Effector memory CD4-positive, alpha-beta T cell (primary cell): ENCODE measurements at places on chromosomes 7 and 10.

GRCh38 chr10:27188259-27188658 is 33.1 kb downstream of the MASTL start:
- DNase-seq: no peak

DNA sequence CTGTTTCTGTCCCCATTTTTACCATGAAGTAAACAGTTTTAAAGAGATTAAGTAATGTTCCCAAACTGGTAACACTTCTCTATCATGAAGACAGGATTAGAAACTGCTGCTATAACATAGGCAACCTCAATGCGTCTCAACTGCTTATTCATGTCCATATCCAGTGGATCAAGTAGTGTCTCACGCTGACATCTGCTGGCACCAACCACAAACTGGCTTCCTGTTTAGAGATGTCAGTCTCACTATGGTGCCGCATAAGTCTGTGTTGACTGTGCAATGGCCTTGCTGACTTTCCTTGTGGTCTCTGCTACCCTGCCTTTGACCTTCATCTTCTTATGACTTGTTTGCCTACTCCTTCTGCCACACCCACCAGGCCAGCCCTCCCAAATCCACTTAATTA is 369.6 kb upstream of the DPP6 start:
- no peak for DNase-seq

DNA sequence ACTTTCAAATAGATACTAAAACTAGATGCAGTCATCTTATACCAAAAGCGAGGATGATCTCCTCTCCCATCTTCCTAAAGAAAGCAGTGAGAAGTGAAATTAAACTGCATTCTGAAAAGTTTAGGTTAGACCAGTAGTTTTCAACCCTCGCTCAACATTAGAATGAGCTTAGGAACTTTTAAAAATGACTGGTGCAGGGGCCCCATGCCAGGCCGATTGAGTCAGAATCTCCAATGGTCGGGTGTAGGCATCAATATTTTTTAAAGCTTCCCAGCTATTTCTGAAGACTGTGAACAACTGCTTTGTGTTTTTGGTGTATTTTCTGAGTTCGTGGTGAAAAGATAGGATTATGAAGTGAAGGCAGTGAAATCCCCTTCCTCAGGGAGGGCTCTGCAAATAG is 146.0 kb downstream of the VTI1A start:
- DNase-seq: no peak

DNA sequence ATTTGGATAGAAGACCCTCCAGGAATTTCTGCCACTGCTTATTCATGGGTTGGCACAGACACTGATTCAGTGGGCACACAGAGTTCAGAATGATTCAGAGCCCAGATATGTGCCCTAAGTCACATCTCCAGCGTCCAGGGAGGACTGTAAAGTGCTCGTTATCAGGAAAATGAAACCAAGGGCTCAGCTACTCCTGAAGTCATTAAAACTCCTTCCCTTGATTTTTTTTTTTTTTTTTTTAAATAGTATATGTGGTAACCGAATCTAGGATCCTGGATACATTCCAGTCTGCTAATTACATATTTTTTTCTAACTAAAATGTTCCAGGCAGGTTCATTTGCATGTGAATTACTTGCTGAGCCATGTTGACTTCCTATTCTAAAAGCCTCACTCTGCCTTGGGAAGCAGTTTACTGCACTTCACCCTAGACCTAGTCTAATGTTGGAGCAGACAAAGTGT is 34.7 kb downstream of the MET start:
- DNase-seq: no peak

- DNase-seq: no peak
Measured at GRCh38 chr7:45211958-45212357, 54.4 kb downstream of the RAMP3 start.

- DNase-seq: no peak
Measured at GRCh38 chr7:121085922-121086321, 97.4 kb downstream of the CPED1 start.

DNA sequence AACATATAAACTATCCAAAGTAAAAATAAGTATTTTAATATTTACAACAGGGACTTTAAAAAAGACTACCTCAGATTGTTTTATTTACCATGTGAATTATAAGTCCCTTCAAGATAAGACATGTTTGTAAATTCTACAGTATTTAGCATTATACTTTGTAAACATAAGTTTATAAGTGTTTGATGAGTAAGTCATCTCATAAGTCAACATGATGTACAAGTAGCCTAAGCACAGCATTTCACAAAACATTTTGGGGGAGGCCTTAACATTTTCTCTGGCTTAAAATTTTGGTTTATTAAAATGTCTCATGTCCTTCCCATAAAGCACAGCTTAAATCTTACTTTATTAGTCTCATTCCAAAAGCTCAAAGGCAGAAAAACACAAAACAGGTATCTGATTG is 15.4 kb downstream of the EPC1 start:
- DNase-seq: no peak

GRCh38 chr7:27182861-27183681 is 2.0 kb downstream of the HOXA11 start:
- DNase-seq: no peak

GRCh38 chr7:139494835-139495579 is 11.5 kb upstream of the KLRG2 start:
- DNase-seq: no peak

DNA sequence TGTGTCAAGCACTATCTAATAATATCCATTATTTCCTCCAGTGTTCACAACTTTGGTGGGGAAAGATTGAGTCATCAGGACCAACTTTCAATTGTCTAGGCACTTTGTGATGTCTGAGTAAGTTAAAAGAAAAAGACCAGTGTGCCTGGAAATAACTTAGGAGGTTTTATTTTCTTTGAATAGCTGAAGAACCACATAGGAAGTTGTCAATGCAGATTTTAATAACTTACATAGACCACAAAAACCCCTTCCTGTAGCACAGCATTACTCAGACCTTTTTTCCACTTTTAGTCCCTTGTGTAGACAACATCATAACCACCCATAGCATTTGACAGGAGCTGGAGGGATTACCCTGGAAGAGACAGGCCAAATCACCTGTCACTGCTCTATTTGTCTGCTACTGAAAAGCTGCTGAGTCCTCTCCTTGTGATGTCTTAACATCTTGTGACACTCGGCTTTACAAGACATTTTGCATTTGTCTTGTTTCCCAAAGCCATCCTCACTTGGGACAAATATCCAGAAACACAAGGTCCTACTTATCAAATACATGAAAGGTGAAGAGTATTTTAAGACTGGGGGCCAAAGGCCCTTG is 241.5 kb upstream of the PTER start:
- no peak for DNase-seq

DNA sequence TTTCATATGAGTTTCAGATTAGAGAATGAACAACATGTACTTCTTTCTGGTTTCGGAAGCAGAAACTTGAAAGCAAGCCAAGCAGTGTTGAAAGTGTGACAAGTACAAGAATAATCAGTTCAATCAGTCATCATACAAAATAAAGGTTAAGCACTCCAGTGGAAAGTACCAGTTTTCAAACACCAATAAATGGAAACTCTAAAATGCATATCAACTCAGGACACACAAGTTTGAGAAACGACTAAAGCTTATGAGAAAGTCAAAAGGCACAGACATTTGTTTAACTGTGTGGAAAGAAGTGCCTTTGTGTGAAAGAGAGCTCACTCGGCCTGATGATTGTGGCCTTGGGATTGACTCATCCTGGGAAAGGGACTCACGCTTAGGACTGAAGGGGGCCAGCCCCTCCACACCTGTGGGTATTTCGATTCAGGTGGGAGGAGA is 60.6 kb upstream of the AKR1C1 start:
- DNase-seq: no peak

DNA sequence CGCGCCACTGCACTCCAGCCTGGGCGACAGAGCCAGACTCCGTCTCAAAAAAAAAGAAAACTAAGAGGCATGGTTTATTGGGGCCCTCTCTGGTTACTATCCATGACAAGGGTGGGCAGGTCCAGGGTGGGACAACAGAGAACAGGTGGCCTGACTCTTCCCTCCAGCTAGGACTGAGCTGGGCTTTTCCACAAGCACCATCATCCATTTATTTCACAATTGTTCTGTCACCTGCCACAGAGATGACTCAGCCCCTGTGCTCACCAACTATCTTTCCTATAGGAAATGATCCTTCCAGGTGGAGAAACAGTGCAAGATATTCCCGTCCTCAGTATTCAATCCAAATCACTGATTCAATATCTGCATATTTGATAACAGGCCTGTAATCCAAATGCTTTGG is 44.9 kb upstream of the MYL10 start:
- no peak for DNase-seq

DNA sequence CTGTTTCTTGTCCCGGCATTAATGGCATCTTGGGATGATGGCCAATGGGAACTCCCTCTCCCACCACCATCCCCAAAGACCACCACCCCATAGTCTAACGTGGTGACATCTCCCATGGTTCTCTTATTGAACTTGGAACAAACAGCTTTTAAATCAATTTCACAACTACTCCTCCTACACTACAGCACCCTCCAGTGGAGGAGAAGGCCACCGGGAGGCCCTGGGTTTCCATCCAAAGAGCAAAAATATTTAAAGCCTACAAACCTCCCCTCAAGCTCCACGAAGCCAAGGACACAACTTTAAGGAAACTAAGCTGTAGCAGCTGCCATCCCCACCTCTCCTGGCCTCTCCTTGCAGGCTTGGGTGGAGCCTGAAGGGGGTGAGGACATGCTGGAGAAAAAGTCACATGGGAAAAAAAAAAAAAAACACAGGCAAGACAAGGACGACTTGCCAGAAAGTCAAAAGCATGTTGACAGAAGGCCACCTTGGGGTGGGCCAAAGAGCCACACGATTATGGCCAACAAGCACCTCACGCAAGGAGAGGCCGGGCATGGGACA is 94.0 kb upstream of the LANCL2 start:
- DNase-seq: no peak

DNA sequence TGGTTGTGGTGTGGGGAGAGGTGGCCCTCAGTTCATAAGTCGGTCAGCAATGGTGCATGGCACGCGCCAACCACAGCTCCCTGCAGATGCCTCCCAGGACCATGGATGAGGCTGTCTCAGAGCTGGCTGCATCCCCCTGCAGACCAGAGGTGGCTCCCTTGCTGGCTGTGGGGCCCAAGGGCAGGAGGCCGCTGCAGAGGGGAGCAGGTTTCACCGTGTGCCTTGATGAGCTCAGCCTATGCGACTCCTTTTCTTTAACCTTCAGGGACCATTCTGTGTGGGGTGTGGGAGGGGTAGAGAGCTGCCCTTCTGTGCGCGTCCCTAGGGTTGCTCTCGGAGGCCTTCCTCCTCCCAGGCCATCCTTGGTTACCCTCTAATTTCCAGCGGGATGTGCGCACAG is 152.4 kb downstream of the ACTR3B start:
- DNase-seq: no peak

- DNase-seq: no peak
Measured at GRCh38 chr10:130459011-130459410, 322.8 kb downstream of the GLRX3 start.

GRCh38 chr7:55152516-55152915 is 133.7 kb downstream of the EGFR start:
- no peak for DNase-seq
